Suprapubic skin (tissue), 4 donors: ENCODE measurements at places on chromosomes 16 and 17.

- no peak for DNase-seq
Measured at GRCh38 chr16:883340-883739, 82.8 kb upstream of the GNG13 start.

- no peak for DNase-seq
Measured at GRCh38 chr17:11986942-11987329, 10.3 kb downstream of the ZNF18 start.

DNA sequence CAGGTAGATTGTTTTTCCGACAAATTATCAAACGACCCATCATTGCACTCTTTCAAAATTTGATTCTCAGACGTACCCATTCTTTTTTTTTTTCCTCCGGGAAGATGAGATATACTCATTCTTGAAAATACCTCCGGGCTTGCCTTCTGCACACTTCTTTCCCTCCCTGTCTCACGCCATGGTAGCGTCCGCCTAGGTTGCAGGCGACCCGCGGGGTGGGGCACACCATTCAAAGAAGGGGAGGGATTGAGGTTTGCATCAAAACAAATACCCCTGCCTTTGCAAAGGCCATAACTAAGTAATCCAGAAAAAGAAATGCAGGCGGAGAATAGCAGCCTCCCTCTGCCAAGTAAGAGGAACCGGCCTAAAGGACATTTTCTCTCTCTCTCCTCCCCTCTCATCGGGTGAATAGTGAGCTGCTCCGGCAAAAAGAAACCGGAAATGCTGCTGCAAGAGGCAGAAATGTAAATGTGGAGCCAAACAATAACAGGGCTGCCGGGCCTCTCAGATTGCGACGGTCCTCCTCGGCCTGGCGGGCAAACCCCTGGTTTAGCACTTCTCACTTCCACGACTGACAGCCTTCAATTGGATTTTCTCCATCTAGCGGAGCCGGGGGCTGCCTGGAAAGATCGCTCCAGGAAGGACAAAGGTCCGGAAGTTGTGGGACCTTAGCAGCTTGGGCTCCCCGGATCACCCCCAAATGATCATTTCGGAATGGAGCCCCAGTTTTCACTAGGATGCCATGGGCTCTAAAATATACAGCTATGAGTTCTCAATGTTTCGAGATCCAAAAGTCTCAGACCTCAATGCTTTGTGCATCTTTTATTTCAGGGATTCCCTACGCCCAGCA is 843 bp downstream of the TP53 start:
- DNase-seq: peak; percentile 88

DNA sequence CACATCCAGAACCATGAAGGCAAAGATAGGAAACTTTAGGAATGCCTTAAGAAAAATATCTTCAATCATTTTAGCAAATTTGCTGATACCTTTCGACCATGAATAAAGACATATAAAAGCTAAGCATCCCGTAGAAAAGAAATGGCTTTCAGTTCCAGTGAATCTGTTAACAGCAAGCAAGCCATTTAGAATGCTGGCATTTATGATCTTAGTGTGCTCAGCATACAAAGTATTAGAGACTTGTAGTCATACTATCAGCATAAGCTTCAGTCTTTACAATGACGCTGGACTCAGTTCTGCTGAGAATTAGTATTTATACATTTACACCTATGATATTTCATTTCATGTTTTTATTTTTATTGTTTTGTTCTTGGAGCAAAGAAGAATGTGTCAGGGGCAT is 38.7 kb downstream of the VAT1L start:
- no peak for DNase-seq

DNA sequence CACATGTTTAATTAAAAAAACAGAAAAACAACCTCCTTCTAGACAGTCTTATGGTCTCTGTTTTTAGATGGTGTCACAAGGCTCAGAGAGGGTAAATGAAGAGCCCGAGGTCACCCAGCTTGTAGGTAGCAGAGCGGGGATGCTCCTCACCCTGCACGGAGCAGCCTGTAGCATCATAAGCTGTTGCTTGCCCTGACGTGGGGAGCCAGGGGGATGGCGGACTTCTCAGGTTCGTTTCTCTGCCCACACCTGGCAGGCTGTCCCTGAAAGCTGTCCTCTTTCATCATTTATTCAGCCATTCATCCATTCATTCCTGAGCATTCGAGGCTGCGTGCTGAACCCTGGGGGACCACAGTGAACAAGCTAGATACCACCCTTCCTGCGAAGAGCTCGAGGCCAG is 75.7 kb upstream of the KSR1 start:
- peak; percentile 58 for DNase-seq

DNA sequence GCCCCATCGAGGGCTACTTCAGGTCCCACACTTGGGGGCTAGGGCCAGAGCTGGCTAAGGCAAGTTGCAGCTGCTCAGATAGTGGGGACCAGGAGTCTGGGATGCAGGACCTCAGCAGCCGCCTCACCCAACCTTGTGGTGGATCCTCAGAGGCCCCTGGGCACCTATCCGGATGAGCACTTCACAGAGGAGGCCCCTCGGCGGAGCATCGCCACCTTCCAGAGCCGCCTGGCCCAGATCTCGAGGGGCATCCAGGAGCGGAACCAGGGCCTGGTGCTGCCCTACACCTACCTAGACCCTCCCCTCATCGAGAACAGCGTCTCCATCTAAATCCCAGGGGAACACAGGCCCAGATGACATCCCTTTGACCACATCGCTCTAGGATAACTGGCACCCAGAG is 9.4 kb downstream of the ALOX15B start:
- peak; percentile 72 for DNase-seq

GRCh38 chr17:27939474-27940465 is 46.6 kb upstream of the LYRM9 start:
- no peak for DNase-seq

GRCh38 chr16:57479976-57480753 is 6.1 kb downstream of the DOK4 start:
- no peak for DNase-seq

- DNase-seq: no peak
Measured at GRCh38 chr17:41717408-41718286, 5.5 kb downstream of the GAST start.

DNA sequence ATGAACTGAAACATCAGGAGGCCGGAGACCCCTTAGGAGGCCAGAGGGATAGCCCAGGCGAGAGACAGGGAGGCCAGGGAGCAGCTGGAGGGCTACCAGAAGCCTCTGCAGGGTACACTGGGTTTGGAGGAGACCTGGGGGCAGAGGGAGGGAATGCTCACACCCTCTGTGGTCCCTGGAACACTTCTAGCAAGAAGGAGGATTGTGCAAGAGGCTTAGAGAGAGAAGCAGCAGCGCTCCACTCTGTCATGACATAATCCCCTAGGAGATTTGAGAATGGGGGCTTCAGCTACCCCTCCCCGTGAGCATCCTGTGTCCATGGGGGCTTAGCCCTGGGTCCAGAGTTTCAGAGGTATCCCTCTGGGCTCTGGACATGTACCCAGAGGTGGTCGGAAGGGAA is 15.8 kb downstream of the GPR142 start:
- no peak for DNase-seq

- no peak for DNase-seq
Measured at GRCh38 chr17:14545156-14545906, 244.4 kb downstream of the HS3ST3B1 start.

DNA sequence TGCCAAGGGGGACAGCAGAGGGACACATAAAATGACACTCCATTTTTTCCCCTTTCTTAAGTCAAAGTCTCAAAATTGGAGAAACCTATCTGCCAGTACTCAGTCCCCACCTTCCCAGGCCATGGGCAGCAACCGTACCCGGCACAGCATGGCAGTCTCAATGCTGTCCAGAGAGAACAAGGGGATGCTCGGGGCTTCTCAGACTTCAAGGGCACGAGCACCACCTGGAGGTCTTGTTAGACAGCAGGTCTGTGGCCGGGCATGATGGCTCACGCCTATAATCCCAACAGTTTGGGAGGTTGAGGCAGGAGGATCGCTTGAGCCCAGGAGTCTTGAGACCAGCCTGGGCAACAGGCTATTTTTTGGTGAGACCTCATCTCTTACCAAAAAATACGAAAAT is 3.2 kb downstream of the DNAH17 start:
- no peak for DNase-seq

- no peak for DNase-seq
Measured at GRCh38 chr16:12896562-12896961, 4.8 kb upstream of the SHISA9 start.

- no peak for DNase-seq
Measured at GRCh38 chr16:28090646-28091377, 27.3 kb upstream of the GSG1L start.

DNA sequence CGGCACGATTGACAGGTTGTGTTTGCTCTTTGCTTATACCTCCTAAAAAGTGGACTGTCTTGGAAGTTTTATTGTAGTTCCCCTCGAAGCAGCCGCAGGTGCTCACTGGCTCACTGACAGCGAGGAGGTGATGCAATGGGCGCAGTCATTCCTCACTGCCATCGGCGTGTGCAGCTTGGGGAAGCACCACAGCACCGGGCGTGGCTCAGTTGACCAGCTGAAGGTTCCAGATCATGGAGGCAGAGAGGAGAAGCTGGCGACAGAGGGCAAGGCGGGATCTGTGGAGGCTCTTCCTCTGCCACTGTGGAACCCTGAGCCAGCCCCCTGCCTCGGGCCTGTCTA is 72.1 kb upstream of the TNRC6C start:
- DNase-seq: no peak

DNA sequence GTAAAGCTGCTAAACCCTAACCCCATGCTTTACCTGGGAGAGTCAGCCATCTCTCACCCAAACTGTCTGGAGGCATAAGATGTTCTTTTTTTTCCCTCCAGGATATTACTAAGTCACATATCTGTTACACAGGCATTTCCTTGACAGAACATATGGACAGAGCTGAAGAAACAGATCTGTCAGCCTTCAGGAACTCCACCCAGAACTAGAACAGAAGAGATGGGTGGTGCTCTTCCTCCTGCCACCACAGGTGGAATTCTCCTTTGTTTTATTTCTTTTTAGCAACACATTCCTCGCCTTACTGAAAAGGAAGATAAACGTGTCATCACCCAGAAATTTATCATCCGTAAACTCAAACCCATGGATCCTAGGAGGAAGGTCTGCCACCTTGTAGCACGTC is 8.8 kb downstream of the MYCBPAP start:
- no peak for DNase-seq

DNA sequence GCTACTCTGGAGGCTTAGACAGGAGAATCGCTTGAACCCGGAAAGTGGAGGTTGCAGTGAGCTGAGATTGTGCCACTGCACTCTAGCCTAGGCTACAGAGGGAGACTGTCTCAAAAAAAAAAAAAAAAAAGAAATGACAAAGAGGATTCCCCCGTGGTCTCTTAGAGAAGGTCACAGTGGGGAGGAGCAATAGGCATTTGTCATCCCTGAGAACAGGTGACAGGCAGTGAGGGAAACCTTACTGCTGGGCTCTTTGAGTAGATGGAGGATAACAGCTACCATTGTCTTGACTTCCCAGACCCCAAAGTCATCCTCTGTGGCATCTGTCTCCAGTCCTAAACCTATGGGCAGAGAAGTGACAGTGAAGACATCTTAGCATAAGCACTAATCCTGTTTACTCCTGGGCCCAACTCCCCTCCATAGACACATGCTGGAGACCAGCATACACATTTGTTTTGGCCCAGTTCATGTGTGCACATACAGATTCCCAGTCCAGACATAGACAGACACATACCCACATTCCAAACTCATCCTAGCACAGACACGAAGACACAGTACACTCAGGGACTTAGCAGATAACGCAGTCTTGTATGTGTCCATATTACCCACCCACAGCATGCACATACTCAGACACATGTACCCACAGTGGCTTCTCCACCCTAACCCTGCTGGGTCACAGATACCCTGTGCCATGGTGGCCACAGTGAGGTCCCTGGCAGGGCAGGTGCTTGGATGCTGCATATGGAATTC is 2.7 kb downstream of the ESRP2 start:
- DNase-seq: peak; percentile 12

GRCh38 chr16:4500272-4500671 is 24.1 kb downstream of the HMOX2 start:
- DNase-seq: no peak

DNA sequence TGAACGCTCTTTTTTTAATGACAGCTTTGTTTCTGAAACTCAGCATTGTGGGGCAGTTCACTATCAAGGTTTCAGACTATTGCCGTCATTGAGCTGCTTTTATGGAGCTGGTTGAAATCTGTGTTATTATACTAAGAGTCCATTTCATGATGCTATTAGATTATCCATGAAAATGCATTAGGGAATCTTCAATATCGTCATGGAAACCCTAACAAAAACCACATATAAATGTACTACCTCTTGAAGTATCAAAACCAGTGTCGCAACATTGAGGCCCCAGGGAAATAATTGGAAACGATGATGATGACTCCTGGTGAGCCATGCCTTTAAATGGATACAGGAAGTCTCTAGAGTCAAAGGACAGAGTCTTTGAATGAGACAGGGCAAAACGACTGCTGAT is 231.6 kb upstream of the CPHXL start:
- DNase-seq: no peak

DNA sequence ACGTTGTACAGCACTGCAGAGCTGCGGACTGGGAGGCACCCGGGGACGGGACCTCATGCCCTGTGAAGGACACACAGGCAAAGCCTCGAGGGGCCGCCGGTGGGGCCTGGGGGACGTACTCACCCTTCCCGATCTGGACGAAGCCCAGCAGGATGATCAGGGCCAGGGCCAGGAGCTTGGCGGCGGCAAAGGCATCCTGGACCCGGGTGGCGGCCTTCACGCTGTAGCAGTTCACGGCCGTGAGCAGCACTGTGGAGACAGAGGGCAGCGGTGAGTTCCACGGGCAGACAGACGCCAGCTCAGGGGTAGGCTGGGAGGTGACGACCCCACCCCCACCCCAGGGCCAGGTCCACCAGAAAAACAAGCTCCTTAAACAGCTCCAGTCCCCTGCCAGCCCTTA is 17.7 kb downstream of the SLC7A5 start:
- DNase-seq: no peak

- no peak for DNase-seq
Measured at GRCh38 chr17:65166787-65167186, 29.6 kb downstream of the RGS9 start.

GRCh38 chr17:78805301-78805700 is 23.2 kb upstream of the CYTH1 start:
- no peak for DNase-seq

DNA sequence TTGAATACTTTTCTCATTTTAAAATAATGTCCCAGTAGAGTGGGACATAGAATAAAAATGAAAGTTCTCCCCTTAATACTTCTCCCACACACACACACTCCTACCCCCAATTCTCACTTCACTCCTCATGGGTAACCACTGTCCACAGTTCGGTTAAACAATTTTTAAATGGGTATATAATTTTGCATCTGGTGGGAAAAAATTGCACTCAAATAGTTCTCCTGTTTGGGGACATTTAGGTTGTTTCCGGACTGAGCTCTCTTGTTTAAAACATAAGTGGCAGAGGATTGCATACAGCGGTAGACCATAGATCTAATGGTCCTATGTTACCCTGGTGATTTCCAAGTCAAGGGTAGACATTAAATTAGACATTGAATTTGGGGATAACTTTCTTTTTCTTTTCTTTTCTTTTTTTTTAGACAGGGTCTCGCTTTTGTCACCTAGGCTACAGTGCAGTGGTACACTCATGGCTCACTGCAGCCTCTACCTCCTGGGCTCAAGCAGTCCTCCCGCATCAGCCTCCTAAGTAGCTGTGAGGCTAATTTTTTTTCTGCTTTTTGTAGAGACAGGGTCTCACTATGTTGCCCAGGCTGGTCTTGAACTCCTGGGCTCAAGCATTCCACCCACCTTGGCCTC is 138.3 kb downstream of the SOCS1 start:
- no peak for DNase-seq
